Activated T-helper 1 cell treated with anti-CD3 and anti-CD28 coated beads, Interleukin-12 subunit alpha, Interleukin-12 subunit beta, Interleukin-2, Interleukin-4 antibody, amounts not matched to agents 30 ng/mL and 10 ng/mL and 1 ng/mL, durations not matched to agents 14 hours and 24 hours and 36 hours (primary cell): ENCODE measurements at places on chromosomes 11 and 22.

GRCh38 chr11:91173701-91174100 lies 950.9 kb upstream of the CHORDC1 start:
- no peak for DNase-seq

GRCh38 chr11:3049430-3050243 lies 7.6 kb downstream of the CARS1 start:
- DNase-seq: peak; percentile 48

GRCh38 chr11:120267319-120267718 lies 27.4 kb downstream of the POU2F3 start:
- DNase-seq: no peak

- no peak for DNase-seq
Measured at GRCh38 chr11:71139516-71140205, 112.7 kb downstream of the SHANK2 start.

DNA sequence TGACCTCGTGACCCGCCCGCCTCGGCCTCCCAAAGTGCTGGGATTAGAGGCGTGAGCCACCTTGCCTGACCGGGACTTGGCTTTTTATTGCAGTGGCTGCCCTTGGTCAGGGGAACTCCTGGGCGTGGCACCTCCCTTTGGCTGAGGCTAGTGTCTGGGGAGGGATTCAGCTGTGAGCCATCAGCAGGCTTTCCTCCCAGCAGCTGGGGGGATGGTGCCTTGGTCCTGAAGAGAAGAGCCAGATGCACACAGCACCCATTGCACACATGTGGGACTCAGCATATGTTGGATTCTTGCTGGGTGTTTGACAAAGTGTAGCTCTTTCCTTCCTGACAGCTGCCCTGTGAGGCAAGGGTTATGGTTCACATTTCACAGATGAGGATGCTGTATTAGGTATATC lies 8.4 kb downstream of the CYTH4 start:
- no peak for DNase-seq

DNA sequence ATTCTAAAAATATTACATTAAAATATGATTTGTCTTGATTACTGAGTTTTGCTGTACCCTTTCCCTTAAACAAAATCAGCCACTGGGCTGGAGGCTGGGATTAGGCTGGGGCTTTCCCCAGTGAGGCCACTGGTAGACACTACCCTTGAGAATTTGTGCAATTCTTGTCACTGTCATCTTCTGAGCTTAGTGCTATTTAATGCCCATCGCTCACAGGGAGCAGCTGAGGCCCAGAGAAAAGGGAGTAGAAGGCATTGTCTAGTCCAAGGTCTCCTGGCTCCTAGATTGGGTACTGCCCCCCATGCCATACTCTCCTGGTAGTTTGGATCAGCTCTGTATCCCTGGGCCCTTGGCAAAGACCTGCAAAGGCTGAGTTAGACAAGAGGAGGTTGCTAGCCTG lies 6.7 kb downstream of the CHRM1 start:
- no peak for DNase-seq

DNA sequence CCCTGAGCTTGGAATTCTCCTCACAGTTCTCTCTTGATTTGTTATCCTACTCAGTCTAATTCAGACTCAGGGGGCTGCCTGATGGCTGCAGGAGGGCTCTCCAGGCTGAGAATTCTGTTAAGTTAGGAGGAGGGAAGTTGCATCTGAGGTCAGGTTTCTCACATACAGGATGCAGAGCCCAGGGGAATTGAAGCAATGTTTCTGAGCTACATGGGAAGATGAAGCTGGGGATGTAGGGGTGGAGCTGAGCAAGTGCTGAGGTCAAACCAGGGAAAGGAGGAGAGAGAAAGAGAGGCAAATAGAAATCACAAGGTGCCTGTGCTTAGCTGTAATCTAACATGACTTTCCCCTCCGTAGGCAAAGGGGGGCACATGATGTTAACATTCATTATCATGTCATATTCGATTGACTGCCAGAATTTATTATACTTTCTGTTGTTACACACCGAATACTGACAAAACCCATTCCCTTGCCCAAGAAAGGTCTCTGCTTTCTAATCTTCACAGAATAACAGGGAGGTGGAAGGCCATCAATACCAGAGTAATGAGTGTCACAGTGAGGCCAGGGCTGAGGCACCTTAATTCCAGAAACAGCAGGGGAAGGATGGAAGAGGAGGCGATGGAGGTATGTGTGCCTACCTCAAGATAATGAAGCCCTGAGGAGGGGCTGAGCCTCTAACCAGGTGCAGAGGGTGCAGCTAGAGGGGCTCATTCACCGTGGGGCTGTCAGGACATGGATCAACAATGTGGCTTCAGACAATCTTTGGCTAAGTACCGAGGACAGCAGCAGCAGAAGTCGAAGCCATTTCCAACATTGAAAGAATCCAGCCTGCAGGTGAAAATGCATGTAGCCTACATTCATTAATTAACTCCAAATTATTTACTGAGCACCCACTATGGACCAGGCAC lies 205.4 kb upstream of the SNX19 start:
- no peak for DNase-seq

GRCh38 chr11:114984611-114985163 lies 306.4 kb downstream of the NXPE2 start:
- no peak for DNase-seq

GRCh38 chr11:130781931-130782330 lies 134.3 kb downstream of the SNX19 start:
- DNase-seq: no peak

DNA sequence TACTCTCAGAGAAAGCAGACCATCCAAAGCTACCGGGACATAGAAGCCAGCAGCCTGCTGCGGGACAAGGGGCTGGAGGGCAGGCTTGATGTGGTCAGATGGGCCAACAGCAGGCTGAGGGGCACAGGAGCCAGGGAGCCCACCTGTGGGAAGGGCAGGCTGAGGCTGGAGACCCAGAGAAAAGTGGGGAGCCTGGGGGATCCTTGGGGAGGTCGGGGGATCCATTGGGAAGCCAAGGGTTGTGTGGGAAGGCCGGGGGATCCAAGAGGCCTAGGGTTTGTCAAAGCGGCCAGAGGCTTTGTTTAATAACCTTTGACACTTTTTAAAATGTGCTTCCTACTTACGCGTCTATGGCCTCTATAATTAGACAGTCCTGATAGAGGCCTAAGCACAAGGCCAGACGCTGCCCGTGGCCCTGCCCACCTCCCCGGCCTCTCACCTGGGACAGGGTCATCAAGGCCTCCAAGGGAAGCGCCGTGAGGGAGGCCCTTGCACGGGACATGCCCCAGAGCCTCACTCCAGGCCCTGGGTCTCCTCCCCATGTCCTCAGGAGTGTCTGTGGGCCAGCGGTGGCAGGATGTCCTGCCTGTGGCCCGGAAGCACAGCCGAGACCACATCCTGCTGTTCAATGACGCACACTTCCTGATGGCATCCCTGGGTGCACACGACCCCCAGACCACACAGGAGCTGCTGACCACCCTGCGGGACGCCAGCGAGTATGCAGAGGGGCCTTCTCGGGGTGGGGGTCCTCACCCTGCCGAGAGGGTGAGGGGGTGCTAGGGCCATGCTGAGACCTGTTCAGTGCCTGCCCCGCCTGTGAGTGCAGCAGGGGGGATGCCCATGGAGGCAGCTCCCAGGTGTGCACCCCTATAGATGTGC lies 8.6 kb upstream of the GTSE1 start:
- DNase-seq: peak; percentile 15
